CD4-positive, alpha-beta memory T cell (primary cell): ENCODE measurements at places on chromosomes 7 and 10.

GRCh38 chr7:145696071-145696470 lies 420.5 kb upstream of the CNTNAP2 start:
- no peak for DNase-seq

- DNase-seq, result no peak
Measured at GRCh38 chr10:73289958-73290357, 37.5 kb upstream of the MRPS16 start.

DNA sequence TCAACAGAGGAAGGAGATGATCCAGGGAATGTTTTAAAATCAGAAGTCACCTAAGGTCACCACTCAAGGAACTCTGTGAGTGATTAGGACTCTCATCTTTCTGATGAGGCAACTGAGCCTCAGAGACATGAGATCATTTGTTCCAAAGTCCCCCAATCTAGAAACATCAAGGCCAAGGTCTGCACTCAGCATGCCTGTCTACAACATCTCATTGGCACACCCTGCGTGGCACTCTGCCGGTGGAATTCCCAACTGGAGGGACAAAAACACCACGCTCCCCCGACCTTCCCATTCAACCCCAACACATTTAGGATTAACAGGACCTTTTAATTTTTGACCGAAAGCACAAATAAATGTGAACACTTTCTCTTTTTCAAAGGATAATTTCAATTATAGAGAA lies 31.4 kb downstream of the CPXM2 start:
- no peak for DNase-seq

GRCh38 chr7:106666353-106666752 lies 5.4 kb upstream of the CCDC71L start:
- no peak for DNase-seq
